ENCODE measurements at places on chromosomes 6 and 20.

GRCh38 chr6:167645368-167645767 lies 181.3 kb upstream of the AFDN start:
- no peak for DNase-seq

- no peak for DNase-seq
Measured at GRCh38 chr6:82217018-82217586, 30.4 kb downstream of the IBTK start.

DNA sequence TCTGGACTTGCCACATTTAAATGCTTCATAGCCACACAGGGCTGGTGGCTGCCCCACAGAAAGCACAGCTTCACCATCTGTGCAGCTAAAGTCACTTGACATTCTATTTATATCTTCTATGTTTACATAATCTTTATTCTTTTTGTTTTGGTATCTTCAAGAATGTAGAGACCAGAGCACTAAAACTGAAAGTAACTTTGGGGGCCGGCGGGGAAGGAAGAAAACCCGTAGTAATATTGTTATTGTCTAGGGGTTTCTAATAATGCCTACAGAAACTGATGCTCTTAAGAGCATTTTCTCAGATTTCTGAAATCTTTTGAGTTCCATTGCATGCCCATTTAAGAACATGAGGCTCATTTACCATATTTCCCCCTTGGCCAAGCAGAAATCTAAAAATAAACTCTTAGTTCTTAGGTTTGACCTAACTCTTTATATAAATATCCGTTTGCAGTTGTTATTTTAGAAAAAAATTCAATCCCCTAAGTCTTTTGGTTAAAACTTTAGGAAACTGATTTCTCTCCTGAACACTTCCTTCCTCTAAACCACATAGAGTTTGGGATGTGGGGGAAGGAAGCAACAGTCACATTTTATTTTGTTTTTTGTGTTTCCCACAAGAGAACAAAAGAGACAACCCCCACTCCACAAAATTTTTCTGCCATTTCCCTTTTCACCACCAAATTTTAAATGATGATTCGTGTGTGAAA lies 207.6 kb downstream of the OGFRL1 start:
- peak; percentile 78 for DNase-seq

GRCh38 chr6:151257985-151258445 lies 18.2 kb downstream of the AKAP12 start:
- no peak for DNase-seq

- no peak for DNase-seq
Measured at GRCh38 chr6:158767709-158768108, 51.5 kb downstream of the EZR start.

DNA sequence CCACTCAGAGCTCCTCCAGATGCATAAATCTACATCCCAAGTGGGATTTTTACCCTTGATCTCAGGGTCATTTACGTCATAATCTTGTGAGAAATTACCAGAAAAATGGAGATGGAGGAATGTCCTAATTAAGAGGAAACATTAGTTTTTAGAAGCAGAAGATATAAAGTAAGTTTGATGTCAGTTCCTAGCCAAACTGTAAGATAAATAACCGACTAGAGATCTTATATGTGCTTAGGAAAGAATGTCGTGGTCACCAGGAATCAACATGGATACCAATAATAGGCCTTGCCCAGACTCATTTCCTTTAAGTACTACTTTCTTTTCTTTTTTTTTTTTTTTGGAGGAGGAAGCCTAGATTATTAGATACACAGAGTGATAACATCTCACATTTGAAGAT lies 186.9 kb downstream of the UTRN start:
- no peak for DNase-seq

- no peak for DNase-seq
Measured at GRCh38 chr6:66128243-66128642, 421.2 kb upstream of the EYS start.

DNA sequence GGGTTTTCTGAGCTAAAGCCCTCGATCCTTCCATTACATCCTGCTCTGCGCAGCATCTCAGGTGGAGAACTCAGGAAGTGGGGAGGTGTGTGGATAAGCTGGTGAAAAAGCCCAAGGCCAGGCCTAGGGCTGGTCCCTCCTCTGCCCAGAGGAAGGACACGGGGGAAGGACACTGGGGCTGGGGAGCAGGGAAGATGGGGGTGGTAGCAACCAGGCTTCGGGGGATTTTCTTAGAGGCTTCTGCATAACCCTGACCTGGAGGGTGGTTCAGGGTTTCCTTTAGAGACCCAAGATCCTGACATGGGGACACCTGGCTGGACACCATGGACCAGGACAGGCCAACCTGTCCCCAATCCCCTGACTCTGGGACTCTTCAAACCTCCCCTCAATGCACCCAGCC lies 37.9 kb downstream of the SUN5 start:
- no peak for DNase-seq

DNA sequence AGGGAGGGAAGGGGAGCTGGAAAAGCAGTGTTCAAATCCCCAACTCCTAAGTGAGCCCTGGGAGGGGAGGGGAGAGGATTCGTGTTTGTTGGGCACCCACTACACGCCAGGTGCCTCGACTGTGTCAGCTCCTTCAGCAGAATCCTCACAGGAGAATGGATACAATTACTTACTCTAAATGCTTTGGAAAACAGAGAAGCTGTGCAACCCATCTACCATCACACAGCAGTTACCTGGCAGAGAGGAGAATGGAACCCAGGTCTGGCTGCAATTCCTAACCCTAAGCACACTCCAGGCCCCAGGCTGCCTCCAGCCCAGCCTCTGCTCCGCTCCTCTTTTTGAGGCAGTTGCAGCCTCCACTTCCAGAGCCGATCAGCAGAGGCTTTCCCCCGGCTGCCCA lies 86.4 kb upstream of the PTPN1 start:
- no peak for DNase-seq

- no peak for DNase-seq
Measured at GRCh38 chr6:169112483-169113320, 140.9 kb downstream of the THBS2 start.

DNA sequence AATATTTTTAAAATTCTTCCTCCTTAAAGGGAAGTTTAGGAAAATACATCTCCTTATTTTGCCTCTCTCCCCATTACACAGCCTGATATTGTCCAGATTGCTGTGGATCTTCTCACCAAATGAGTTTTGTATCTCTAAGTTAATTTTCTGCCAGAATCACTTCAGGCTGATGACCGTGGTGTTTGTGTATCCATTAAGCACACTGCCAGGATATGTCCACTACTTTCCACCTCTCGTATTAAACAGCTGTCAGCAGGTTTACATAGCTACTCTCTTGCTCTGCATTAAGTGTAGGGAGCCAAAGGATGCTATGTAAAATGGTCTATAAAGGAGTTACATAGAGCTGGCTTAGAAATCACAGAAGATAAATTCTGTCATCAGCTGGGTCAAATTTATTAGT lies 201.1 kb downstream of the ZFAND3 start:
- no peak for DNase-seq
